ENCODE measurements at places on chromosomes 5 and 9.
A peak's percentile ranks its signal among the peaks of the same experiment; 100 is the strongest.

- ATAC-seq, result no peak
Observed at GRCh38 chr9:17487467-17487866, 91.4 kb upstream of the SH3GL2 start.

DNA sequence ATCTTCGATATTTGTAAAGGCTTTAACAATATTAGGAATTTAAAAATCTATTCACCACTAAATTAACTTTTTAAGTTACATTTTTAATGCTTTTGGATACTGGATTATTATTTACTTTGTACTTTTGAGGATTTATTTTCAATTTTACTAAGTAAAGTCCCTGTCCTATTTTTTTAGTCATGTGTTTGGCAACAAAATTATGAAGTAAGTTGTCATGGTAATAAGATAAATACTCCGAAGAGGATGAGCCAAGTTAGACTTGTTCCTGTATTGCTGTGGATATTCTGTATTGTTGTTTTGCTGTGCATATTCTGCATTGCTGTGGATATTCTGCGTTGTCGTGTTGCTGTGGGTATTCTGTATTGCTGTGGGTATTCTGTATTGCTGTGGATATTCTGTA is 210.1 kb downstream of the MTRR start:
- ATAC-seq, result no peak

DNA sequence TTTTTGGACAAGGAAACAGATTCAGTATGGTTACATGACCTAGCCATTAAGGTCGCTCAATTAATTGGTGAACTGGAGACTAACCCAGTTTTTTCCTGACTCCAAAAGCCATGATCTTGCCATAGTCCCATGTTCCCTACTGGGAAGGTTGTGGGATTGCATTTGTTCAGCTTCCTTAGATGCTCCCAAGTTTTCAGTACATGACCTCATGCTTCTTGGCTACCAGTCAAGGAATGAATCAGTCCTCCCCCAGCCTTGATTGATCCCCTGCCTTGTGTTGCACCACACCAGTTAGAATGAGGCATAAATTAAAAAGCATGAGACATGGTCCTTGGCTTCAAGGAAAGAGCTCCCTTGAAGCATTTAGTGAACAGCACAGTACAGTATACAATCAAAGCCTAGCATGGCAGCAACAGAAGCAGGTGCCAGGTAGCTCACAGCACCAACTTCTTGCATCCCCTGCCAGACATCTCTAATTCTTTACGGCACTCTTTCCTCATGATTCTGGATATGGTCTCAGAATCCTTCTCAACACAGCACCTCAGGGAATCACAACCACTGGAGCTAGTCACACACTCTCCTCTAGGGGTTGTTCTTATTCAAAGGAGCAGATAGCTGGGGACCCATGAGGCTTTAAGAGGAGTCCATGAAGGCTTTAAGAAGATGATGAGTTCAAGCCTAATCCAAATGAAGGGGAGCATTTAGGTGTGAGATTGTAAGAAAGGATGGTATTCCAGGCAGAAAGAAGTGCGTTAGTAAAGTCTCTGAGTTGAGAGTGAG is 295.5 kb upstream of the CLINT1 start:
- ATAC-seq, result peak; percentile 80

DNA sequence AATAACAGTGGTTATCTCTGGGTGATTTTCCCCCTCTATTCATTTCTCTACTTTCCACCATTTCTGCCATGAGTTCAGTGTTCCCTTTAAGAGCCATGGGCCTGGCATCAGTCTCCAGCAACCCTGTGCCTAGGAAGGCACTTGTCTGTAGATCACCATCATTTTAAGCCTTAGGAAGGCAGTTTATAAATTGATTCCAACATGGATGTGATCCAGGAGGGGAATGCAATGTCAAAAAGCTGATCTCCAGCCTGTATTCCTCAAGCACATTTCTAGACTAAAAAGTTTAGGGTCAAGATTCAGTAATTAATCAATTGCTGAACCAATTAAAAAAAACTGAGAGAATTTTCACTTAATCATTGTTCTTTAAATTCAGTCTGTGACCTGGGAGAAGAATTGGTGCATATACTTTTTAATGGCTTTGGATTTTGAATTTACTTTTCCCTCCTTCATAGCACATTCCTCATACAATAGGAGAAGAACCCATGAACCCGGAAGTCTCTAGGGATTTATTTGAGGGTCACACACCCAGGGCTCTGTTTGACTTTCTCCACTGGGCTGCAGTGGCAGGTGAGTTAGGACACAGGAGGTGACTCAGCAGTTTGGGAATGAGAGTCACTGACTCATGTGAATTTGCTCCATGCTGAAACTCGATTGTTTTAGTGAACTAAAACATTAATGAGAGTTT is 6.1 kb upstream of the ERMP1 start:
- peak; percentile 44 for ATAC-seq

DNA sequence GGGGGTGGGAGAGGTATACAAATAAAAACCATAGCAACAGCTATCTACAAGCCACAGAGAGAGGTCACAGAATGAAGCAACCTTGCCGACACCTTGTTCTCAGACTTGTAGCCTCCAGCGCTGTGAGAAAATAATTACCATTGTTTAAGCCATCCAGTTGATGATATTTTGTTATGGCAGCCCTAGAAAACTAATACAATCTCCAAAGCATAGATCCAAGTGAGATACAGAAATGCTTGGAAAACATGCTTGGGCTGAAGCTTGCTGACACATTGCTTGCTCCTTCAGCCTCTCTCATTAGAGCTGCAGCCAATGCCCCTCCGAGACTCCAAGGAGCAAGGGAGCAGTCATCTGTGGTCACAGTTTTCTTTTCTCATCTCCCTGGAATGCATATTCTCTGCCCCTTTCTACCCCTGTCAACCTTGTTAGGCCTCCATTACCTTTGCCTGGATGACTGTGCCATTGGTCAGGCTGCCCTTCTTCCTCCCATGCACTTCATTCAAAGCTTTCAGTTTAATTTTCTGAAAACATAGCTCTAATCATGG is 401.4 kb upstream of the KLF4 start:
- ATAC-seq, result no peak

DNA sequence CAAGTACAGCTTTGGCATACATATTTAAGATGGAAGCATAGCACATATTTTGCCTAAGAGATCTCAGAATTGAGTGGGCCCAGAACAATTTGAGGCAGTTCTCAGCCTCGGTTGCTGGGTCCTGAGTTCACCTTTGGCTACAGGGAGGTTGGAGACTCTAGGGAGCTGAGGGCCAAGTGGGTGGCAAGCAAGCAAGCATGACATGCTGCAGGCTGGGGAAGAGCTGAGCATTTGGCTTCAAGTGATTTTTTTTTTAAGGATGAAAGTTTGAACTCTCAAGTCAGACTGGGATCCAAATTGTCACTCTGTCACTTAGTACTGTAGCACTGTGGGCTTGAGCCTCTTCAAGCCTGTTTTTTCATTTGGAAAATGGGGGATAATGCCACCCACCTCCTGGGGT is 160.5 kb downstream of the MED27 start:
- no peak for ATAC-seq

DNA sequence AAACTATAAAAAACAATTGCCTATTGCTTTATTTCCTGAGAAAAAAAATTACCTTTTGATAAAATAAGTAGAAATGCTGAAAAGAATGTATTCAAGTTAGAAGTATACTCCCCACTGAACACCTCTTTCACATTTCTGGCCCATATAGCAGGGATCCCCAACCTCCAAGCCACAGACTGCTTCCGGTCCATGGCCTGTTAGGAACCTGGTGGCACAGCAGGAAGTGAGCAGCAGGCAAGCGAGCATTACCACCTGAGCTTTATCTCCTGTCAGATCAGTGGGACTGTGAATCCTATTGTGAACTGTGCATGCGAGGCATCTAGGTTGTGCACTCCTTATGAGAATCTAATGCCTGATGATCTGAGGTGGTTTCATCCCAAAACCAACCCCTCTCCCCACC is 563.9 kb downstream of the RAB3C start:
- no peak for ATAC-seq

GRCh38 chr5:128228521-128228920 is 145.0 kb downstream of the SLC12A2 start:
- no peak for ATAC-seq

GRCh38 chr9:21796768-21797167 is 5.7 kb upstream of the MTAP start:
- no peak for ATAC-seq

GRCh38 chr9:124263800-124264426 is 6.2 kb downstream of the NEK6 start:
- no peak for ATAC-seq

DNA sequence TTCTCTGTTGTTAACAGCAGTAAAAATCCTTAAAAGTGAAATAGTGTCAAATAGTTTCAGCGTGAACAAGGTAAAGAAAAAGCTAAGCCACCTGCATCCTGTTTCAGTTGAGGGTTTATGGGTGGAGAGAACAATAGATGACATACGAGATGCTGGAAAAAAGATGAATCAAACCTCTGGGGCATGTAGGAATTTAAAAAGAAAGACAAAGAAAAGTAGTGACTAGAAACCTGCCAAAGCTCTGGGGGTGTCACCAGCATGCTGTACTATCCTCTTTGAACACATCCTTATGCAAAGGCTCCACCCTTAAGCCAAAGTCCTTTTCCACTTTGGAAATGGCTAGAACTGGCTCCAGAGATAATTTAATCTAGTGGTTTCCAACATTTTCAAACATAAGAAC is 22.2 kb downstream of the SCAI start:
- ATAC-seq, result no peak

DNA sequence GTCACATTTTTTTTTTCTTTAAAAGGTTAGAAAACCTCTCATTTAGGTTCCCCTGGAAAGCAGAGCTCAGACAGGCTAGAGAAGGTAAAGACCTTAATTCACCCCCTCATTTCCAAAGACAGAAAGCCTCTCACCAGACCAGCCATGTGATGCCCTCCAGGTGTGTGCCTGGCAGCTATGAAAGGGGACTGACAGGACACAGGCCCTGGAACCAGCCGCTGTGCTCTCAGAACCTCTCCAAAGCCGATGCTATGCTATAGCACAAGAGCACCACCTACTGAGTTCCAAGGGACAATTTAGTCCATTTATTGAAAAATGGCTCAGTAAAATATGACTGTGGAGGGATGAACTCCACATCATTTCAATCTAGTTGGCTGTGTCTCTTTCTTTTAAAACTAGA is 48.8 kb downstream of the FANCC start:
- peak; percentile 92 for ATAC-seq

GRCh38 chr9:5112109-5112592 is 73.3 kb downstream of the INSL6 start:
- ATAC-seq, result no peak

- peak; percentile 80 for ATAC-seq
Observed at GRCh38 chr9:92147030-92147851, 32.0 kb upstream of the SPTLC1 start.

GRCh38 chr9:105608721-105609598 is 51.0 kb downstream of the FKTN start:
- ATAC-seq, result peak; percentile 83

- ATAC-seq, result no peak
Observed at GRCh38 chr9:111151537-111151936, 113.3 kb upstream of the LPAR1 start.

DNA sequence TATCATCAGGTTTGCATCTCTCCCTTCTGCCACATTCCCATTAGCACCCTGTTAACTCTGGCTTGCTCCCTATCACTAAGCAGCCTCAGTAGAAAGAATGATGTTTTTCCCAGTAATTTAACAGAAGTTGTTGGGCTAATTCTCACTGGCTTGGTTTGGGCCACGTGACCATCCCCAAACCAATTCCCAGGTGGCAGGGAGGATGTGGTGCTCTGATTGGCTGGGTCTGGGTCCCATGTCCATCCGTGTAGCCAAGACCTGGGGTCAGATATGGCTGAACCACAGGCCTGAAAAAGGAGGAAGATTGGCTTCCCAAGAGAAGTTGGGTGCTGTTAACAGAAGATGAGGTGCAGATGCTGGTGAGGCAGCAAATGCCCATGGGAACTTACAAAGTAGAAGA is 122.0 kb downstream of the BOD1 start:
- no peak for ATAC-seq

DNA sequence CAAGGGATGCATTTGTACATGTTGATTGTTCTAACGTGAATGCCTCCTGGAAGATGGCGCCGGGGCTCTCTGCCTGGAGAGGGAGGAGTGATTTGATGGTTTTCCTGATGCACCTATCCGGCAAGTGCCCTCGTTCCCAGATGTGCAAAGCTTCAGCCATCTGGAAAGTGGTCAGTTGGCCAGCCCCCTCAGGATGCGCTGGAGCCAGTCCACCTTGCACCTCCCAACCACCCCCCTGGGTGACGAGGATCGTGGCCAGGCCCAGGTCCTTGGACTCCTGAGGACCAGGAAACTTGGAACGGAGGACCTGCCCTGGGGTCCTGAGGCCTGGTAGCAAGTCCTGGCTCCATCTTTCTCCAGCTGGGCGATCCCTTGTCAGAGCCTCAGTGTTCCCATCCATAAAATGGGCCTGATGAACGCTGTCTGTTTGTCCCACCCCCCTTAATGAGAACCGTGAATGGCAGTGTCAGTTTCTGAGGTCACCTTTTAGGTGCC is 23.6 kb upstream of the RNU6ATAC start:
- ATAC-seq, result no peak

- no peak for ATAC-seq
Observed at GRCh38 chr9:38281196-38281595, 111.3 kb upstream of the ALDH1B1 start.

- ATAC-seq, result no peak
Observed at GRCh38 chr9:133589454-133590227, 19.5 kb downstream of the FAM163B start.

GRCh38 chr9:113501129-113501686 is 37.7 kb downstream of the RGS3 start:
- no peak for ATAC-seq

GRCh38 chr9:135522137-135522877 is 1.1 kb downstream of the LCN1 start:
- no peak for ATAC-seq

Measured in SK-N-SH treated with all-trans-retinoic acid at 6 μM for 48 hours (cell line).